DND-41 (cell line): ENCODE measurements at places on chromosomes 6 and 20.

GRCh38 chr6:126967296-126968005 lies 151.0 kb upstream of the RSPO3 start:
- DNase-seq = no peak

GRCh38 chr20:35293303-35294292 lies 1.4 kb upstream of the FAM83C start:
- no peak for DNase-seq

- DNase-seq = no peak
Observed at GRCh38 chr6:3650076-3650958, 101.2 kb downstream of the PXDC1 start.

DNA sequence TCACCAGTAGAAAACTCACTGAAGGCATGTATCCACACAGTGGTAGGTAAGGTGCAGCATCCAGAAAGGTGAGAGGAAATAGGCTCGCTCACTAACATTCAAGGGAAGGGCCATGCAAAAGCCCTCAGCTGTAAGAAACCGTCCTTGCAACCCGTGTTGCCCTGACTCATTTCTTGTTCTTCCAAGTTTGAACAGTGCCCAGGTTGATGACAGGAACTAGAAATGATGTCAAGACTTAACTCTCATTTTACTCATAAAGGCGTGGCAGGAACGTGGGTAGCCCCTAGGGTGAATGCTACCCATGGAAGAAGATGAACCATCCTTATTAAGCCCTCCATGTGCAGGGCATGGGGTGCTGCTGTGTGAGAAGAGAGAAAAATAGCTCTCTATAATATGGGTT lies 187.6 kb downstream of the CD83 start:
- no peak for DNase-seq

DNA sequence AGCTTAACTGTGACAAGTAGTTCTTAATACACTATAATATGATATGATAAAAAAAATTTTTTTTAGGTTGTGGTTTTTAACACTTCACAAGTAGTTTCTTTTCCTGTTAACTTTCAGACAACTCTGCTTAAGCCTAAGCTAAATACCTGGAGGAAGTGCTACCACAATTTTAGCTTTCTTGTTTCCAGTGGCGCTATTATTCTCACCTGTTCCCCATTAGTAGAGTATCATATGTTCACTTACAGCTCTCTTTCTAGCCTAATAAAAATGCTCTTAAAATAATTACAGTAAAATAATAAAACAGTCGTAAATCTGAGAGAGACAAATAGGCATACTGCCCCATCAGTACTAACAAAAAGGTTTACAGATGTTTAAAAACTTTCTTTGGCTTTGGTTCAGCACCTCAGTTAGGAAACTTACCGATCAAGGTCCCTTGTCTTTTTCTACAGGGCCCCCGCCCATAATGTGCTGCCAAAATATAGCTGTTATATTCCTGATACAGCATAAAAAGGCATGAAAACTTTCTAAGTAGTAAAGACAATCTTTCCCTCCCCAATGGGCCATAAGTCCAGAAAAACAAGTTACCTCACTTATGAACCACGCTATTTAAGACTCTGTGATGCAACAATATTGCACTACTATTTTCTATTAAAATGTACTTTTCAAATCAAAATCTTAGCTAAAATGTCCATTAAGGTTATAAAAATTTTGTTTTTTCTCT lies 57.9 kb downstream of the SESN1 start:
- no peak for DNase-seq

DNA sequence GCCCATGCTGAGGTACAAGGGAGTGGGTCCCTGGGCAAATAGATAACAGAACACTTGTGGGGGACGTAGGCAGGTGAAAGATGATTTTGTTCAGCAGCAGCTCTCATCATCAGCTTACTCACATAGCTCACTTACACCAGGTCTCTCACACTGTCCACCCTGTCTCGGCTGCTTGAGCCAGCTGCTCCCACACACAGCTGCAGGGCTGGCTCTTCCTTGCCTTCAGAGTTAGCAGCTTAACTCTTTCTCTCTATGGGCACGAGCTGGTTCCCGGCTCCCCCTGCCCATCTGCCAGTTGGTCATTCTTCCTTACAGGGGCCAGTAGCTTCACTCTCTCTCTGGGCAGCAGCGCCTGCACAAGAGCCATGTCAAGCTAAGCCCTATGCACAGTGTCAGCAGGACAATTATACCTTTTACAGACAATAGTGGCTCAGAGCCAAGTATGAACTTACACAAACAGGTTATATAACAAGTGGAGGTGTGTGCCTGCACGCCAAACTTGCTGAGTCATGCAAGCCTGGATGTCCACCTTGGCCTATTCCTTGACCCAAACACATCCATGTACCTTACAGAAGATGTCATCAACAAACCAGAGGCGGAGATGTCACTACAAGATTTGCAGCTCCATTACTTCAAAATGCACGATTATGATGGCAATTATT lies 18.7 kb downstream of the ZNF391 start:
- DNase-seq = no peak

GRCh38 chr20:48120120-48120519 lies 334.8 kb upstream of the SULF2 start:
- no peak for DNase-seq

DNA sequence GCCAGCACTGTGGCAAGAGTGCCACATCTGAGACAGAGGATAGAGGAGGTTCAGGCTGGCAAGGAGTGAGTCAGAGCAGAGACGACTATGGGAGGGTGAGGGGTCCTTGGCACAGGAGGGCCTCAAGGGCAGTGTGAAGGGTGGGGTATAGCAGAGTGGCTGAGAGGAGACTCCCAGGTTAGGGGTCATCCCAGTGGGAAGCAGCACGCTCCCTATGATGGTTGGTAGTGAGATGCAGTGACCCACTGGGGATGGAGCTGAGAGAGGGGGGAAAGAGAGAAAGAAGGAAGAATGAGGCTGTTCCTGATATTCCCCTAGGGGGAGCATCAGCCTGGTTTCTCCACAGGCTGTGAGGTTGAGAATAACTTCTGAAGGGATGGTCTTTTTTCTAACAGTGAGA lies 97.3 kb downstream of the INSM1 start:
- no peak for DNase-seq

GRCh38 chr6:168837254-168838036 lies 396.5 kb downstream of the SMOC2 start:
- DNase-seq = no peak

GRCh38 chr6:157265186-157265585 lies 58.1 kb downstream of the TMEM242 start:
- DNase-seq = no peak

DNA sequence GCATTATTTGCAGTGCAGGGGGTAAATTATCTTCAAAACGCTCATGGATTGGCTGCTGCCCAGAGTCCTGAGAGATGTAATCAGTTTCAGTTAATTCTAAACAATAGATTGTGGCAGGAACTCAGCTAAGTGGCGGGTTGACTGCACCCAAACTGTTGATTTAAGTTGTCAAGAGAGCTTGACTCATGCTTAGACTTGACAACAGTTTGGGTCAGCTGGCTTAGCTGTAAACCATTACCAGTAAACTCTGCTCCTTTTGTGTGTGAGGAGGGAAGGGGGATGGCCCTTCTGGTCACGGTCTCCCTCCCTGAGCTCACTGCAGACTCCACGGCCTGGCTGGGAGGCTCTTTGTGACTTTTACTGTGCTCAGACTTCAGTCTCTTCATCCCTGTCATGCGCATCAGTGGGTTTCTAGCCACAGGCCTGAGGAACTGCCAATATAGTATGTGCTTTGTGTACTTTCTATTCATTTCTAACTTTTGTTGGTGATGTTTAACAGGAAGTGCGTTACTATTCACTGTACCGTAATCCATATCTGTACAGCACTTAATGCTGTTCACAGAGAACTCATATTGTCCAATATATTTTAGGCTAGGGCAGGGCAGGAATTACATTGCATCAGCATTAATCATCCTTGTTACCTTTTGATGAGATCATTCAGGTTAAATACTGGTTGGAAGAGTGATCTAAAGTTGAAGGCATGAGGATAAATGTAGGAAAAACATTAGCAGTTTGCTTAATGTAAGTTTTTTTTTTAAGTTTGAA lies 488.3 kb downstream of the CDKAL1 start:
- DNase-seq = no peak

- DNase-seq = no peak
Observed at GRCh38 chr6:152223636-152224035, 413.5 kb downstream of the SYNE1 start.

DNA sequence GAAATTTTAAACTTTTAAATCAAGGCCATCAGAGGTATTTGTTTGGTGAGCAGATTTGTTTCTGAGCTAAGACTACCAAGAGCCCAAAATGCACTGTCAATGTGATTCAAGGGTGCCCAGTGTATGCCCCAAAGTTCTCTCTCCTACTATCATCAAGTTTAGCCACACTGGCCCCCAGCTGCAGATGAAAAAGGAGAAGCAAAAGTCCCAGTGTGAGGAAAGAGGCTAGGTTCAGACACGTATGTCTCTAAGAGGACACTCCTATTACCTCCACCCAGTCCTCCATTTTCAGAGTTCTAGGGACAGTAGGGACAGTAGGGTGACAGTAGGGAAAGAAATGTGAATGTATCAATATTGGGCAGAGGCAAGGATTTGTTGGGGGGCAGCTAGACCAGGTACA lies 230.8 kb downstream of the CD83 start:
- no peak for DNase-seq

DNA sequence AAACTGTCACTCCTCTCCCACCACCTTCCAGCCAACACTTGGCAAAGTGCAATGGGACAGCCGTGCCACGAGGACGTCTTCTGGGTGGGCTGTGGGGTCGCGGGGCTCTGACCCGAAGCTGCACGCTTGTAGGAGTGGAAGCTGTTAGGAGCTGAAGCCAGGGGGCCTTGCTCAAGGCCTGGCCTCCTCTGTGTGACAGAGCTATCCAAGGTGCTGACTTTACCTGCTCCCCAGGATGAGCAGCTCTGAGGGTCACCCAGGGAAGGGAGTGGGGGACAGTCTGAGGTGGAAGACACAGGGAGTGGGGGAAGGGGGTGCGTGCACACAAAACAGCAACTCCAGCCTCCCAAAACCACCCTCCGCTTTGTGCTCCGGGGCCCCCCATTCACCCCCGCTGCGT lies 17.5 kb upstream of the CHRNA4 start:
- peak; percentile 21 for DNase-seq

DNA sequence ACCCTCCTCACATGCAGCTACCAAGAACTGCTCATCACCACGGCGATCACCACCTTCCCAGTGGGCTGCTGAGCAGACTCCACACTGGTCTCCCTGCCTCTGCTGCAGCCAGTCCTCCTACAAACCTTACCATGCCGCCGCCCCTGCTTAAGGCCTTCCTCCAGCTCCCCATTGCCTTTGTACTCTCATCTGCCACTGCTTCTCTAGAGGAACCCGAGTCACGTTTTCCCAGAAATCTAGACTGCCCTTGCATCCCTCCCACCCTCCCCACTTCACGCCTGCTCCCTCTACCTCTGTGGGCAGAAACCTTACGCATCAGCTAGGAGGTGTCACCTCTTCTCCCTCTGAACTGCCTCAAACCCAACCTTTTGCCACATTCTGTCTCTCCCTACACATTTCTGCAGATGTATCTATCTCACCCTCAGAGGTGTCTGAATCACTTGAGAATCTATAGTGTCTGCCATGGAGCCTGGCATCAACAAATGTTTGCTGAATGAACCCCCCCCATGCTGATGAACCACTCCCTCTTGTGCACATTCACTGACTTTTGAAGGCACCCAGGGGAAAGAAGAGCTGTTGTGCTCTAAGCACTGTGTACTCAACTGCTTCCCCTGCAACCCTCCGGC lies 4.3 kb downstream of the E2F1 start:
- DNase-seq = no peak

DNA sequence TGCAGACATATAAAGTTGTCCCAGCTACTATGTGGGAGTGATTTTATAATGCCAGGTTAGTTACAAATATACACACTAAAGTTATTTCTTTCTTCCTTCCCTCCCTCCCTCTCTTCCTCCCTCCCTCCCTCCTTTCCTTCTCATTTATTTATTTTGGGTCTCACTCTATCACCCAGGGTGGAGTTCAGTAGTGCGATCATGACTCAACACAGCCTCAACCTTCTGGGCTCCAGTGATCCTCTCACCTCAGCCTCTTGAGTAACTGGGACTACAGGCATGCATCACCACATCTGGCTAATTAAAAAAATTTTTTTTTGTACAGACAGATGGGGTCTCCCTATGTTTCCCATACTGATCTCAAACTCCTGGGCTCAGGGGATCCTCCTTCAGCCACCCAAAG lies 59.2 kb downstream of the PHF20 start:
- no peak for DNase-seq

- peak; percentile 64 for DNase-seq
Observed at GRCh38 chr6:136607932-136608772, 57.9 kb upstream of the MAP7 start.

DNA sequence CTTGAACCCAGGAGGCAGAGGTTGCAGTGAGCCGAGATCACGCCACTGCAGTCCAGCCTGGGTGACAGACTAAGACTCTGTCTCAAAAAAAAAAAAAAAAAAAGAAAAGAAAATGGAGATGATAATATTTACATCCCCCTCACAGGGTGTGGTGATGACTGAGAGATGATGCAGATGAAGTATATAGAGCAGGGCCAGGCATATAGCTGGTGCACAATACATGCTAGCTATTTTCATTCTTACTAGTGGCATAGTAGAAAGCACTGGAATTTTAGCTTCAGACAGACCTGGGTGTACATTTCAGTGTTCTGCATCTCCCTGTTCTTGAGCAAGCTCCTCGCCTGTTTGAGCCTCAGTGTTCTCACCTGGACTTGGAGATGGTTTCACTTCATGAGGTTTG lies 36.9 kb downstream of the CEBPB start:
- DNase-seq = no peak

DNA sequence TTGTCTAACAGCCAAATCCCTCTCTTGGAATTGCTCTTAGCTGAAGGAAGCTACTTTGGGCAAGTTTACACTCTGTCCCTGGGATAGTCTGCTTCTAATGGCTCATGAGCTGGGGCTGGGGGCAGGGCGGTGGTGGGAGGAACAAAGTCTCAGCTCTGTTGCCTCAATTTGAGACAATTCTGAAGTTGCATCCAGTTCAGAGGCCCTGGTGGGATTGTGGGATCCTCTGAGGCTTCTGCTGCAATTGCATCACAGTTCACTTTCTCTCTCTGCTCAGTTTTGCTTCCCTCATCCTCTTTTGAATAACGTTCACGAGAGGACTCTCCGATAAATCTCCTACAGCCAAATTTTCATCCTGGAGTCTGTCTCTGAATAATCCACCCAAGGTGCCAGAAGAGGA lies 440.6 kb upstream of the SLC35B3 start:
- DNase-seq = no peak

DNA sequence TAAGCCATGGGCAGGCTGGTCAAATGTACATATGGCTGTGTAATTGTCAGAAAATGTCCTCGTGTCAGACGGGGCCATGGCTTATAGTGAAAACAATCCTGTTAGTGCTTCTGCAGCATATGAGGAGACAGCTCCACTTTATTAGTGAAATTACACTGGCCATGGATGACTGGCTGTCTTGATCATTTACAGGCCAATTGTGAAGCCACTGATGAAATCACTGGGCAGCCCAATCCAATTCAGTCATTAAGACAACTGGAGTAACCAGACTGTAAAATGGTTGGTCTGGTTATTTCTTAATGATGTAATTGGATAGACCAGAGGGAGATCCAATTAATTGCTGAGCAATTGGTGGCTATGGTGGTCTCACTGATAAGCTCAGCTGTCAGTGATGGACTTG lies 749.5 kb downstream of the KIF16B start:
- DNase-seq = no peak
